GM03348 (cell line): ENCODE measurements at places on chromosomes 1 and 21.
A peak's percentile ranks its signal among the peaks of the same experiment; 100 is the strongest.

DNA sequence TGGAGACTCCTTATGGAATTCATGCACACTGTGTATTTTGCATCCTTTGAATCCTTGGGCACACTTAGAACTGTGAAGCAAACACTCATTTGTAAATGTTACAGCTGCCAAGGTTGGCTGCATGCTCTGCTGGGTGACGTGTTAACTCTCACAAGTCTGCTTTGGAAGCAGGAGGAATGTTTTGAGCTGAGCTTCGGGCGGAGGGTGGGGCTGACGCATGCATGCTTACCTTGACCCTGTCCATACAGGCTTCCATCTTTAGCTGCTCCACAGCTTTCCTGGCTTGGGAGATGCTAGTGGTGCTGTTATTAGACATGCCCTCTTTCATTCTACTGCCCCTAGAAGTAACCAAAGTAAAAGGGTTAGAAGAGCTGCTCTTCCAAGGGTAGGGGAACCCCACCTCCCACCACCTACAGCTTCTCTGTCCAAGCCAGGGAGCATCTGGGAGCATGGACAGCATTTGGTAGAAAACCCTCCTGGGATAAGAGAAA, 66.0 kb downstream of the GNG4 start:
- DNase-seq = no peak

- DNase-seq = peak; percentile 64
Measured at GRCh38 chr1:94160811-94161210, 39.9 kb upstream of the ABCA4 start.

- no peak for DNase-seq
Measured at GRCh38 chr1:33092438-33092837, 11.5 kb downstream of the AZIN2 start.

- no peak for DNase-seq
Measured at GRCh38 chr1:156543066-156543465, 29.3 kb downstream of the IQGAP3 start.

GRCh38 chr1:158095737-158096335, 84.9 kb upstream of the CD1D start:
- peak; percentile 74 for DNase-seq

- DNase-seq = peak; percentile 87
Measured at GRCh38 chr1:236143104-236143948, 987 bp downstream of the GPR137B start.

GRCh38 chr21:39730418-39731157, 14.4 kb upstream of the IGSF5 start:
- DNase-seq = no peak

- no peak for DNase-seq
Measured at GRCh38 chr1:146039844-146040194, 18.3 kb upstream of the HJV start.

- no peak for DNase-seq
Measured at GRCh38 chr1:116794804-116795481, 40.7 kb downstream of the CD2 start.

- no peak for DNase-seq
Measured at GRCh38 chr1:942411-942821, 16.6 kb downstream of the NOC2L start.

DNA sequence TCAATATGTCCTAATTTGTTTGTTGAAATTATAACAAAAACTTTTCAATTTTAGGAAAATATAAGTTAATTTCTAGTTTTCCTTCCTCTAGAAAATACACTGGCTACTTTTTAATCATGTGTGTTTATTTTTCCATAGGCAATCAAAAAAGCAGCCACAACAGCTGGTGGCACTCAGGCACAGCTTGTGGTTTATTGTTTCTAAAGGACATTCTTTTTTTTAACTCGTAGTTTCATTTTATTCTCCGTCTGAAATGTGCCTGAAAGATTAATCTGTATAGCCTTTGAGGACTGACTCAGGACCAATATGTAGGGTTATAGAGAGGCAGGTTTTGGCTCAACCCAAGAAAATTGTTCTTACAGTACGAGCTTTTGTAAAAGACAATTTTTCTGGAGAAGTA, 20.7 kb upstream of the STX12 start:
- no peak for DNase-seq

DNA sequence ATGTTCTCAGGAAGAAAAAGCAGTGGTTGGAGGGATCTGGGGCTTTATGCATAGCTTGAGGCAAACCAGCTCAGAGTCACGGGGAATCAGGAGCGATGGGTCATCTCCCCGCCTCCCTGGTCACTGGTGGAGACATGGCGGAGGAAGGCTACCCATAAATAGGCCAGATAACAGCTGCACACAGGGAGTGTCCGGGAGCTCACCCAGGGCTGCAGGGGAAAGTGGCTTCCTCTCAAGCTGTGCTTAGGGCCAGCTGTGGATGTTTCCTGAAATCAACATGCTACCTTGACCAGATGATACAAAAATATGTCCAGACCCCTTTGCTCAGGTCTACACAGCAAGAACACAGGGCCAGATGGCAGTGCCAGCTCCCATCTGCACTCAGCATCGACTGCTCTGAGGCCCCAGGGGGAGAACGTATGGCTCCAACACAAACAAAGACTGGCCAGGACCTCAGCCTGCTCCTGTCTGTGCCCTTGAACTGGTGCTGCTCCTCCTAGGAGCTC, 27.1 kb upstream of the RERE start:
- no peak for DNase-seq

GRCh38 chr1:19678493-19678892, 13.8 kb downstream of the HTR6 start:
- DNase-seq = no peak
